ENCODE measurements at places on chromosomes 5 and 9.

GRCh38 chr9:89508951-89509615 is 11.2 kb upstream of the SEMA4D start:
- no peak for DNase-seq

DNA sequence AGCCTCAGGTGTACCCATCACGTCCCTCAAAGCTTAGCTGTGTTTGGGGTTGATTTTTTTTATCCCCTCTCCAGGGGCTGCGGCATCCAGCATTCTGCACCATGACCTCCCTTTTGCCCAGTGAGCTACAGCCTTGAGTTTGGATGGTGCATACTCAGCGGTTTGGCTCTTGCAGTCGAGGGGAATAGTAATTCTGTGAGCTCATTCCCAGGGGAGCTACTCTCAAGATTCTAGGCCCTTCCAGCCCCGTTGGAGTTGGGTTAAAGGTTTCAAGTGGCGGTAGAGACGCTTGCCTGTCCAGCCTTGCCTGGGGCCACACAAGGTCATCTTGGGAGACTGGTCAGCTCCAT is 102.2 kb upstream of the SPRY4 start:
- DNase-seq, result no peak

DNA sequence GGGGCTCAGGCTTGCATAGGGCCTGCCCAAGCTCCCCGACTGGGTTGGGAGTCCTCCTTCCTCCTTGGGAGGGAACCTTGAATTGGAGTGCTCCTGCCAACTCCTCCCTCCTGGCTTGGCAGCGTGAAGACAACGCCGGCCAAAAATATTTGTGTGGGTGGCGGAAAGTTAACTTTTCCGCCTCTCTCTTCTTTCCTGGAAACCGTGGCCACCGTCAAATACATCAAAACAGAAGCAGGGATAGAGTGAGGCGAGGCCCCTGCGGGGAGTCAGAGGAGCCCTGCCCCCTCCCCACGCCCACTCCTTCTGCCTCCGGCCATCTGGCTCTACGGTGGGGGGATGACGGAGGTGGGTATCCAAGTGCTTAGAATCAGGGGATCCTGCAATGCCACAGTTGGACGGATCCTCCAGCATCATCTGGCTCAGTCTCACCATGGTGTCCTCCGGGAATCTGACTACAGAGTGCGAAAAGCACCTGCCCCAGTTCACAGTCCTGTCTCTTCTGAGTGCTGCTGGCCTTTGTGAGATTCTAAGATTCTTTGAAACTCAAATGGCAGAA is 25.2 kb upstream of the SYNPO start:
- peak; percentile 57 for DNase-seq

- DNase-seq, result no peak
Observed at GRCh38 chr5:170338933-170339779, 41.6 kb upstream of the LCP2 start.

DNA sequence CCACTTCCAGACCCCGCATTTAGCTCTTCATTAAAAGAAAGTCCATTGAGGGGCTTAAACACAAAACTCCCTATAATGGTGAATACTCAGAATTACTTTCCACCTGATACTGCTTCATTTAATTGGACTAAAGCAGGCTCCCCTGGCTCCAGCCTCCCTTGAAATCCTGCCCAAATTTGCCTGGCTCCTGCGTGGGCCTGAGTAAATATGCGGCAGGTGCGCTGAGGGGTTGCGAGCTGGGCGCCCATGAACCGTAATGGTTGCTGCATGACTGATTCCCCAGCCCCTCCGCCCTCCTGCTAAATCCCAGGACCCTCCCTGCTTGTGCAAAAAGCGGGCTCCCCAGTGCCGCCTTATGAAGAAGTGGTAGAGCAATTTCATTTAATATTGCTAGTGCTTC is 639.7 kb downstream of the BNC2 start:
- no peak for DNase-seq

- DNase-seq, result no peak
Observed at GRCh38 chr9:95268681-95269080, 48.8 kb downstream of the FANCC start.

GRCh38 chr5:56849671-56850070 is 34.3 kb downstream of the MAP3K1 start:
- no peak for DNase-seq
